ENCODE measurements at places on chromosomes 3 and 15.

DNA sequence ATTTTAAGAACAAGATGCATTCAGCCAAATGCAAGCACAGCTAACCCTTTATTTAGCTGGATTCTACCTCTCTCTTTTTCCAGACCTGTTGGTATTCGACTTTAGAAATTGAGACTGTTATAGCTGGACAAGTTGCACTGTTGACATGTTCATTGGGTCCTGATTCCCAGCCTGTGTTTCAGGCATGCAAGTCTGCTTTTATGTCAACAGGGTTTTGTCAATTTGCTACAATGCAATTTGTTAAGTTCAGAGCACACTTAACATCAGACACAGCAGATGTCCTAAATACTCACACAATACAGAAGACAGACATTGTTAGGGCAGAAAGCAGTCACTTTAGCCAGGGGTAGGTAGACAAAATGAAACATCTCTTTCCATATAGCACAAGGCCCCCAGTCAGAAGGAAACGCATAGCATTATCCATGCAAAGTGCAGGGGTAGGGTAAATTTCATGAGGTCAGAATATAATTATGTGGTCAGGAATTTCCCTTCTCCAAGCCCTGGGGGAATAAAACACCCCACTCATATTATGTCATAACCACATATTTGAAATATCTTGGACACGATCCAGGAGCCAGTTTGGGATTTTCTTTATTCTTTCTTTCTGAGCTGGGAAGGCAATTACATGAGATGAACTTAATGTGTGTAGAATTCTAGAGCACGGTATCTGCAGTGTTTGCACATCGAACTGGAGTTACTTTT lies 504.1 kb downstream of the NTRK3 start:
- peak; percentile 63 for DNase-seq

DNA sequence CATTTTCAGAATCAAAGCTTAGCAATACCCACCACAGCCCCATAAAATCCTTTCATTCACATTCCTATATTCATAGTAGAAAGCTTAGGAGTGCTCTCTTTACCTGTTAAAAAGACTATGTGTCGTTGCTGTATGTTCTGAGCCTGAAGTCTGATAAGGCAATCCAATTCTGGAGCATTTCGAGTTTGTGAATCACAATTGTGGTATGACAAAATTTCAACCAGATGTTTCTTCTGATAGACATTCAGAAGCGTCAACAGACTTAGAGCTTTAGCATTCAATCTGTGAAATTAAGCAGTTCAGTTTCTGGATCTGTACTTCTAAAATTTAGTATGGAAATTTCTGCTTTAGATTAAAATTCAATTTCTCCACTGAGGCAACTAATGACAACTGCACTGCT lies 58.3 kb downstream of the TASOR start:
- DNase-seq, result no peak

DNA sequence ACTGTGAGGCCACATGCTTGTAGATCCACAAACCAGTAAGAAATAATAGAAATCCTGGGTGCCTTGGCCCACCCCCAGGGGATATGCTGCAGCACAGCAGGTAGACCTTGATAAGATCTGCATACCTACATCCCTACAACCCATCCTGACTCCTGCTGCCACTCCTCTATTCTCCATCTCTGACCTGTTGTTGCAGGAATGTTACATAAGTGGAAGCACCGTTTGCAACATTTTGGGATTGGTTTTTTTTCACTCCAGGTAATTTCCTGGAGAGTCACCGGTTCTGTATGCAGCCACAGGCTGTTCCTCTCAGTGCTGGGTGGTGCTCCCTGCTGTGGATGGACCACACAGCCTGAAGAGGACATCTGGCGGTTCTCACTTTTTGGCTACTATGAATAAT lies 16.1 kb upstream of the CSPG5 start:
- no peak for DNase-seq

DNA sequence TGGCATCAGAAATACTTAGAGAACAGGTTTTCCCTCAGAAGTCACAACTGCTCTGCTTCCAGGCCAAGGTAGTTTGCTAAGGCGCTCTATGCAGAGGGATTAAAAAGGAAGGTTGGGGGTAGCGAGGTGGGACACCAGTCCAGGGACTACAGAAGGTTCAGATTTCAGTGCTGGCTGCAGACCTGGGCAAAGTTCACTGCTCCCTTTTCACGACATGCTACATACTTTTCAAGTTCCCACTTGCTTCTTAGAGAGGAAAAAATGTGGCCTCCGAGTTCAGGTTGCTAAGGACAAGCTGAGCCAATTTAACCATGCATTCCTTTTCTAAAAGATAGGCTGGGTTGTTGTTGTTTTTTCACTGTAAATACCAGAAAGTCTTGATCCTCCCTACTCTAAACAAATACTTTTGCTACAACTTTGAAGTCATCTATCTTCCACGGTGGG lies 158.6 kb upstream of the NR2F2 start:
- DNase-seq, result no peak

DNA sequence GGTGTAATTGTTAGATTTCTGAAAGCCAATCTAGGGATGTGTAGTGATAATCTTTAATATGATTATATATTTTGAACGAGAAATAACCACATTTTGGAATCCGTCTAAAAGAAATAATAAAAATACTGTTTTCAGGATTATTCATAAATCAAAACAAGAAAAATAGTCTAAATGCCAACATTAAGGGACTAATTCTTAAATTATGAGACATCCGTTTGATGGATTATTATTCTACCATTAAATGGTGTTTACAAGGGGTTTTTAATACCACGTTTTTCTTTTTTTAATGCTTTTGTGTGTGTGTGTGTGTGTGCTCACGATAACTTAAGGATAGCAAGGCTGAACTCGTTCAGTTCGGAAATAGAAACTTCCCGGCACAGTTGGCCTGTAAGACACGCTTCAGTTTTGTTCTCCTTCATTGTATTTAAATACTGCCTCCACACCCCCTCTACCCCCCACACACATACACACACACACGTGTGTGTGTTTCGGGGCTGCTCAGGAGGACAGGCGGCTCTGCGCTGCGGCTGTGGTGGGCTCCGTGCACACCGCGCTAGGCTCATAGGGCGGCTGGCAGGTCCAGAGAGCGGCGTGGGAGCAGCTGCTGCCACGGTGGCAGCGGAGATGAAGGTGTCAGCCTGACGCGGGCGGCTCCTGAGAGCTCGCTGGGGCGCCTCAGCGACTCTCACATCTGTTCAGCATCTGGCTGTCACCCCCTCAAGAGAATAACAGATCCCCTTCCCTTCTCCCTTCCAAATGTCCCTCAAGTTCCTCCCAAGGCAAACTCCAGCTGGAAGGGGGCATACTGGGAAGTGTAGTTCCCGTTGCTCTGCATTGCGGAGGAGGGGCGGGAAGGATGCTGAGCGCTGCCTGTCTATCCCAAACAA lies 23.0 kb upstream of the ANP32A start:
- no peak for DNase-seq

DNA sequence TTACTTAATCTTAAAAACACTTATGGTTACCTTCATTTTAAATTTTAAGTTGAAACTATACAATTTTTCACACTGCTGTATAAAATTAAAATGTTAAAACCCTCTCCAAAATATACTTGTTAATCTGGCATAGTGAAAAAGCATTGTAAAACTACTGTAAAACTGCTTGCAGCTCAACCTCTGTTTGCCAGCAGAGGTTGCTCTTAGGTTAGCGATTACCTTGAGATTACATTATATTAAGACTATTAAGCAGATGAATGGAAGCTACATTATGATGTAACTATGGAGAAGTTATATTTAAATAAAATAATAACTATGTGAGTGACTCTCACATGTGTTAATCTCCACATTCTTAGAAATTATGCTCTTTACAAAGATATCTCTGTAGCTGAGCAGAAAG lies 143.6 kb upstream of the SLITRK3 start:
- DNase-seq, result peak; percentile 60
